ENCODE measurements at places on chromosomes 12 and 14.

DNA sequence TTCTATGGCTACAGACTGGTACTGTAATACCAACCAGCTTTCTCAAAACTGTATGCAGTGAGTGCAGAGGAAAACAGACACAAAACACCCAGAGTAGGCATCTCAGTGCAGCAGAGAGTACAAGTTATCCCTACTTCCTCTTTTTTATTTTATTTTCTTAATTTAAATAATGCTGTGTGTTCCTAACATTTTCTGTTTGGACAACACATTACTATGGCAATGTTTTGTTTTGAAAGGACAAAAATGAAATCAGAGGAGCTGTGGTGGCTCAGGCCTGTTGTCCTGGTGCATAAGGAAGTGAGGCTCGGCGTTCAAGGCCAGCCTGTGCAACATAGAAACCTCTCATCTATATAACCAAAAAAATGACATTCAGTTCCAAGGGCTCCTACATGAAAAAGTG, 33.7 kb upstream of the SELPLG start:
- no peak for DNase-seq

GRCh38 chr12:63795032-63795687, 15.5 kb downstream of the RXYLT1 start:
- no peak for DNase-seq

DNA sequence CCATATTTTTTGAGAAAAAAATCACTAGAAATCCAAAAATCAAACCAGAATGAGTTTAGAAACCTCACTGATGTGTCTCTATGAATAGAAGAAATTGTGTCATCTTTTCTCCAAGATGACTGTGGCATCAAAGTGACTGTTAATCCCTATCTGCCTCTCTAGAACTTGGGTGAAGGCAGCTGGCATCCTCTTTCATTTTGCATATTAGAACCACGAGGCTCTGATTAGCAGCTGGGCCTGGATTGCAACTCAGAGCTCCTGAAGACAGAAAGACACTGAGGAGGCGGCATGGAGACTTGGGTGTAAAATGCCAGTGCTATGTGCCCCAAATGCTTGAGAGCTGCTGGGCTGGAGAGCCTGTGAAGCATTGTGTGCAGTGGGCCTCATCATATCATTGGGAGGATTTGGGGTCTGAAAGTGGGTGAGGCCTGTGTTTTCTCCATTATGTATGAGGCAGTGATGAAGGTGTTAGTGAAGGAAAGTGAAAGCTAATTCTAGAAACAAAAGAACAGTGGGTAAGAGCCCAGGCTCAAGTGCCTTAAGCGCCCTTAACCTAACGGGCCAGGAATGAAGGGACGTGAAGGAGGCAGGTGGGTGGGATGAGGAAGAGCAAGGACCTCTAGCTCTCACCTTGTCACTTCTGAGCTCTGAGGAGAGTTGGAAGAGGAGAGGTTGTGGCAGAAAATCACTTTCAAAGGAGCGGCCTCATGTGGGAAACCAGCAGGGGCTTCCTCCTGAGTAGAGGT, 26.2 kb downstream of the NKX2-8 start:
- no peak for DNase-seq

- DNase-seq: no peak
Measured at GRCh38 chr12:26226122-26226521, 30.7 kb downstream of the SSPN start.

GRCh38 chr14:104108570-104109541, 23.4 kb downstream of the ASPG start:
- peak; percentile 22 for DNase-seq

- DNase-seq: no peak
Measured at GRCh38 chr12:47192051-47192450, 112.3 kb upstream of the AMIGO2 start.

DNA sequence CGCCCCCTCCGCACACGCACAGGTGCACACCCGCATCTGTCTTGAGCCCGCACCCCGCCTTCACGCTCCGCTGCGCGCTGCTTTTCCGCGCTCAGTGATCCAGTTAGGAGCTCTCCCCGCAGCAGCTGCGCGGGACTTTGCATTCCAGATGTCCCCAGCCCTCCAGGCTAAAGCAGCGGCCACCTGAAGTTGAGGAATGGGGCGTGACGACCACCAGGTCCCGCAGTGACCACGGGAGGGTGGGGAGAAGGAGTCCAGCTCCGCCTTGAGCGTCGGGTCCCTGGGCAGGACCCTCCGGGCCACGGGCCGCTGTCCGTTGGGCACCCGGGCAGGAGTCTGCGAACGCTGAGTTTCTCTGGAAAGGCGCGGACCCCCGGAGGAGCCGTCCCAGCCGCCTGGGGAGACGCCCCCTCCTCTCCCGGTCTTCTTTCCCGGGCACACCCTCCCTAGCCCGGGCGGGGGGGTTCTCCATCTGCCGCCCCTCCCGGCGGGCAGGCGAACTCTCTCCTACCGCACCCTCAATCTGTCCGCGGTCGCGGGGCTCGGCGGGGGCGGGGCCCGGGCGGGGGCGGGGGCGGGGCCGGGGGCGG, 334 bp upstream of the TMEM132C start:
- DNase-seq: no peak

DNA sequence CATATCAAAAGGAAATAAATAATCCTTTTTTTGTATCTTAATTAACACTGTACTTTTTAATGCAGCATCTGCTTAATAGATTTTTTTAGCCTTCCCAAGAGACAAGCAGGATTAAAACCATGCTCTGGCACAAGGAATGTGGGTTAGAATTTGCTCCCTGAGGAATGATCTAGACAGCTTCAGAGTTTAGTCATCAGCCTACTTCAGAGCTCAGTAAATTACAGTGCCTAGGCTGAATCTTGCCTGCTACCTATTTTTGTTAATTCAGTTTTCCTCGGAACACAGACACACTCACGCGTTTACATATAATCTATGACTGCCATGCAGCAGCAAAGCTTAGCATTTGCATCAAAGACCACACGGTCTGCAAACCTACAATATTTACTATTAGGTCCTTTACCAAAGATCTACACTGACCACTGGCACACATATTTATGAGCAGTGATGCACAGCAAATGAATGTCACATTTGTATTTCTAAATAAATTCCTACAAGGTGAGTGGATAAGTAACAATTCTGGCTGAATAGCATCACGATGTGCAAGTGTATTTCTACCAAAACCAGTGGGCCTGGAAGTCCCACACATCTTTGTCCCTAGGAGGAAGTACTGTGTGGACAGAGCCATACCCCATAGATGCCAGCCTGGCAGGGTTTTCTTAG, 309.8 kb upstream of the TMEM132C start:
- DNase-seq: no peak

DNA sequence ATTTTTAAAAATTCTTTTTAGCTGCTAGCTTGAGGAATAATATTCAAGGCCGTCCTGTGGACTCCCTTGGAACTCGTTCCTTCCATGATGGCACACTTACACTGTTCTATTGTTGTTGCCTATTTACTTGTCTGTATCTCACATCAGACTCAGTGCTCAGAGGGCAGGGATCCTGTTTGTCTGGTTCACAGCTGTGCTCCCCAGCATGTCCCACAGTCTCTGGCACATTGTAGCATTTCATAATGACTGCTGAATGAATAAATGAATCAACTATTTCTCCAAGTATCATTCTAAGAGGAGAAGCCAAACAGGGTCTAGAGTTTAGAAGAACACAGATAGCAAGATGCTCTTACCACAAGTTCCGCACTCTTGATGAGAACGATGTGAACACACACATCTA, 48.0 kb downstream of the NTN4 start:
- DNase-seq: peak; percentile 72

DNA sequence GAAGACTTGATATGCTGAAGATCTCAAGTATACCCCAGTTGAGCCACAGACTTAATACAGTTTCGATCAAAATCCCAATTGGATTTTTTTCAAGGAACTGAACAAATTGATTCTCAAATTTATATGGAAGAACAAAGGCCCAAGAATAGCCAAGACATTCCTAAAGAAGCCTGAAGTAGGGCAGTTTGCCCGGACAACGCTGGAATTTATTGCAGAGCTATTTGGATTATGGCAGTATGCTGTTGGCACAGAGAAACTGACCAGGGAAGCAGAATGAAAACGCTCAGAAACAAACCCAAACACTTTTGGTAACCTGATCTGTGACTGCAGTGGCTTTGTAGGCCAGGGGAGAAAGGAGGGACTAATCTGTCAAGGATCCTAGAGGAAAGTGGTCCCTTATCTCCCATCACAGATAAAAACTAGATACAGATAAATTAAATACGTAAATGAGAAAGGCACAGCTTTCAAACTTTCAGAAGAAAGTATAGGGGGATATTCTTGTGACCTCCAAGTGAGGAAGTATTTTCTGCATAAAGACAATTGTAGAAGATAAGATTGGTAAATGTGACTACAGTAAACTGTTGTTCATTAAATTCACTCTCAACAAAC, 35.9 kb upstream of the GSC start:
- no peak for DNase-seq

DNA sequence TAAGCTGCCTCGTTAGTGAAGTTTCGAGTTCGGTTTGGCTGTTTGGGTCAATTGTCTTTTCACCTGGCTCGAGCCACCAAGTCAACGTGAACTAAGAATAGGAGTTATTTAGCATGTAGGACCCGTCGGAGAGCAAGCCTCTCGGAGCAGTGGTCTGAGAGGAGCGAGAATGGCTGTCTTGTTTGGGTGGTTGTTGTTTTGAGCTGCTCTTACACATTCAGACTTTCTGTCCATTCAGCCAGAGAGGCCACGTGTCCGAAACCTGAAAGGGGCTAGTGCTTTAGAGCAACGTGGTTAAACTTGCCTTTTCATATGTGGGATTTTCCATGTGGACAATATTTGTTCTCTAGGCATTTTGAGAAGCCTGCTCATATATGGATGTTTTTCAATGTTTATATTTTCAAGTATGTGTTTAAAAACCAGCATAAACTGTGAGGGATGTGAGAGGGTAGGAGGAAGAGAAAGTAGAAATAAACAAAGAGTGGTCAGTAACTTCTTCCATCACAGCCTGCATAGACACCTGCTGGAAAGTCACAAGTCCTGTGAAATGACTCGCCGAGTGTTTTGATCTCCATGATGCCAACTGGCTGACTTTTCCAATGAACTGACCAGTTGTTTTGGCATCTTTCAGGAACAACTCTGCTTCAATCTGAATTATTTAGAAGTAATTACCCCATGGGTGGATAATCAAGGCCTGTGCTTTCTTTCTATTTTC, 221.0 kb downstream of the ASCL1 start:
- no peak for DNase-seq

- DNase-seq: no peak
Measured at GRCh38 chr14:99395909-99396530, 84.6 kb downstream of the SETD3 start.

- no peak for DNase-seq
Measured at GRCh38 chr12:3436461-3437065, 54.4 kb upstream of the PRMT8 start.

DNA sequence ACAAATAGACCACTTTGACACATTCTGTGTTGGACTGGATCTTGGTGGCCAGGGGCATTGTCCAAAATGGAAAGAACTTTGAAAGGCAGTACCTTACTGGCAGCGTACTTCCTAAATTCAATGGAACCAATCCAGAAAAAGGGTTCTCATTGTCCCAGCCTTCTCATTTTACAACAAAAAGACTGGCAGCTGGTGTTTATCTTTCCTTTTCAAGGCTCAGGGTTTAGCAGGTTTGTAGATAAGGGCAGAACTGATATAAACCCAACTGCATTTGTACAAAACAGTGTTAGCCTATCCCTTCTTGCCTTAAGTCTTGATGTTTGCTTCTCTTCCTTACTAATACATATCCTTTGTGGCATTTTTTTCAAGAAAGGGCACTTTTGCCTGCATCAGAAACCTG, 7.7 kb downstream of the THAP2 start:
- no peak for DNase-seq

- DNase-seq: no peak
Measured at GRCh38 chr12:117235261-117235660, 45.0 kb upstream of the FBXO21 start.

- peak; percentile 84 for DNase-seq
Measured at GRCh38 chr12:57240066-57240921, 10.7 kb downstream of the STAC3 start.

DNA sequence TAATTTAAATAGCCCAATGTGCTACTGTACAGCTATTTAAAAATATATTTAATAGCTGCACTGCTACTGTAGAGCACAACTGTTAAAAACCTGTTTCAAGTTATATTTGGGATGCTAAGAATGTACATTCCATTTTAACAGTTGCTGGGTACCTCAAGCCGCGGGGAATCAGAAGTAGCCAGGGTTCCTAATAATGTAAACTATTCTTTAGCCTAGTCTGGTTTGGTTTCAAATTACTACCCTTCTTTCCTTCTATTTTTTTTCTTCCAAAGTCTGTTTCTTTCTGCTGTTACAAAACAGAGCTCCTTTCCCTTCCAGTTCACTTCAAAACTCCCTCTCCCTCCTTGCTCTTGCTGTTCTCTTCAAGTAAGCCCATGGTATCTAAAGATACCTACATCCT, 21.3 kb downstream of the SCAF11 start:
- DNase-seq: no peak

- no peak for DNase-seq
Measured at GRCh38 chr14:79084861-79085260, 914.7 kb downstream of the NRXN3 start.

- DNase-seq: no peak
Measured at GRCh38 chr14:22915886-22916521, 2.9 kb downstream of the RBM23 start.

- no peak for DNase-seq
Measured at GRCh38 chr14:32940711-32941667, 2.3 kb downstream of the NPAS3 start.

GRCh38 chr14:74988993-74989392, 13.7 kb upstream of the EIF2B2 start:
- DNase-seq: no peak

DNA sequence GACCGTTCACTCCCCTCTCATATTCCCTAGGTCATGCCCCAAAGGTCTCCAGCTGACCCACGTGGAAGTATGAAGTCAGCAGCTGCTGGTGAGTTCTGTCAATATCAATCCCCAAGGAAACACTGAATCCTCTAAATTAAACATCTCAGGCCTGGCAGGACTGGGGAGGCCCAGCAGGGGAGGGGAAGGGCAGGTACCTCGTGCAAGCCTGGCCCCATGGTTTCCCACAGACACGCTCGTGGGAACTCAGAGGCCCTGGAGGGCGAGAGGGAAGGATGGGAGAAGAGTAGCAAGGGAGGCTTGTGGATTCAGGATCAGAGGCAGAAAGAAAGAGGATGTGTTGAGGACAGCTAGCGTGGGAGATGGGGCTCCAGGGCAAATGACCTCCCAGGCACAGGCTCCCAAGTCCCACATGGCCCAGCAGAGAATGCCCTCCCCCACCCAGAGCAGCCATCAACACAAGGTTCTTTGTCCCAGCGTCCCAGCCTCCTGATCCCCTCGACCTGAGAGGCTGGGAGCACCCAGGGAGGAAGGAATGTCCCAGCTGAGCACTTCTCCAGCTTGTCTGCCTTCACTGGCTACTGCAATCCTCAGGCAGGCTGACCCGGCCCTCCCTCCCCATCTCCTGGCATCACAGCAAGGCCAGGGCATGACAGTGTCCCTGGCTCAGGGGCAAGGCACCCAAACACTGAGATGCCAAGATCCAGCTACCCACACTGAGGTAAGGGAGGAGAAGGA, 20.1 kb upstream of the RPLP0 start:
- no peak for DNase-seq

GRCh38 chr14:106657460-106657859, 1131.1 kb downstream of the TMEM121 start:
- DNase-seq: no peak

- no peak for DNase-seq
Measured at GRCh38 chr14:99055816-99056215, 216.2 kb downstream of the BCL11B start.

- no peak for DNase-seq
Measured at GRCh38 chr12:98973395-98973794, 328.3 kb downstream of the APAF1 start.

- DNase-seq: no peak
Measured at GRCh38 chr14:101022121-101022520, 118.6 kb upstream of the RTL1 start.

Data from T47D (cell line).